Bronchial epithelial cell (primary cell): ENCODE measurements at places on chromosomes 2 and 18.
A peak's percentile ranks its signal among the peaks of the same experiment; 100 is the strongest.

- DNase-seq: peak; percentile 98
Observed at GRCh38 chr2:205024822-205025518, 479.7 kb downstream of the PARD3B start.

DNA sequence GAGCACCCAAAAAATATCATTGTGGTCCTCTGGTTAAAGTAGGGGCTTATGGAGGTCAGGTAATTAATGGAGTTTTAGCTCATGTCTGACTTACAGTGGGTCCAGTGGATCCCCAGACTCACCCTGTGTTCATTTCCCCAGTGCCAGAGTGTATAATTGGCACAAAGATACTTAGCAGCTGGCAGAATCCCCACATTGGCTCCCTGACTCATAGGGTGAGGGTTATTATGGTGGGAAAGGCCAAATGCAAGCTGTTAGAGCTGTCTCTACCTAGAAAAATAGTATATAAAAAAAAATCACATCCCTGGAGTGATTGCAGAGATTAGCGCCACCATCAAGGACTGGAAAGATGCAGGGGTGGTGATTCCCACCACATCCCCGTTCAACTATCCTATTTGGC, 1067.6 kb upstream of the ACVR2A start:
- DNase-seq: no peak

DNA sequence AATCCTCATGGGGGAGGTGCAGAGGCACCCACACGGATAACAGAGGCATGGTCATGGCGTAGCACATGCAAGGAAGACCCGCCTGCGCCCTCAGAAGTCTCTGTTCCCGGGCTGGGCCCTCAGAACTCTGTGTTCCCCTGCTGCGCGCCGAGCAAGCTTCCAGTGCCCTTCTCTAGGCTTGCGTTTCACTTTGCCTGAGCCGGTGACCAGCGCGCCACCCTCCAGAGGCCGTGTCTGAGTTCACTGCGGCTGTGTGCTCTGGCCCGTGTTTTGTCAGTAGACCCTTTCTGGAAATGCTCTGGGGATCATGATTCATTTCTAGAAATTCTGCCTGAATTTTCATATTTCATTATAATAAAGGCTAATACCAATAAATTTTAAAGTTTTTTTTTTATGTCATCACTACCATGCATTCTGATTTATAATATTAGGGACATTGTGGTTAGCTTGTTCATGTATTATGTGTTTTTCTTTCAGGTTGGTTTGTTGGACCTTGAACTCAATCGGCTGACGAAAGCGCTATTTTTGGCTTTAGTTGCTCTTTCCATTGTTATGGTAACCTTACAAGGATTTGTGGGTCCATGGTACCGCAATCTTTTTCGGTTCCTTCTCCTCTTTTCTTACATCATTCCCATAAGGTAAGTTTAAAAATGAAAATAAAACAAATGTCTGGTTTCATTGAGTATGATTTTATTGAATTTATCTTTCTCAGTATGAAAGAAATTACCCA, 142.7 kb upstream of the NFATC1 start:
- no peak for DNase-seq

DNA sequence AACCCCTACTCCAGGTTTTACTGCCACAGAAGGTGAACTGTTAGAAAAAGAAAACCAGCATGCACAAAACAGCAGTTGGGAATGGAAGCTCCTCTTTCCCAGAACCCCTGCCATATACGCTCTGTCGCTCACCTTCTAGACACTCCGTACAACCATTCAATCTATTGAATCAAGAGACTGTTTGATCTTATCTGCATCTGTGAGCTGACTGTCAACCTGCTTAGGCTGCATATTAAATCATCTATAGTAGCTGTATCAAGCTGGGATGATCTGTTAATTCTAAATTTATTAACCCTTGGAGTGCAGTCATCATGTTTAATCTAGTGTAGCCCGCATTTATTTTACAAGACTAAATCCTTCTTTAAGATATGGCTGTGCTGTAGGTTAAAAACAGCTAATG, 13.6 kb upstream of the BCL11A start:
- no peak for DNase-seq

DNA sequence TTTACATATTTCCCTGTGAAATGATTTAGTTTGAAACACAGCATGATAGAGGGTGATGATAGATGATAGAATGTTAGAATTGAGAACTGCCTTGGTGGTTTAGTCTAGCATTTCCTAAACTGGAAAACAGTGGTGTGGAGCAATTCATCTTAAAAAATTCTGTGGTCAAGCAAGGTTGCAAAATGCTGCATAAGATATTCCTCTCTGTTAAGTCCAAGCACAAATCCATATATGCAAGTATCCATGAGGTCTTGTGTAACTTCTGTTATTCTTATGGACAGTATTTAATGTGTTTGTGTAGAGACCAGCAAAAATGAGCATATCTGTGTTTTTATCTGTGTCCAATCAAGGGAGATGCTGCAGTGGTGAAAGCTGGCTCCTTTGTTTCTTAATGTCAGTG, 30.0 kb downstream of the CPS1 start:
- no peak for DNase-seq

DNA sequence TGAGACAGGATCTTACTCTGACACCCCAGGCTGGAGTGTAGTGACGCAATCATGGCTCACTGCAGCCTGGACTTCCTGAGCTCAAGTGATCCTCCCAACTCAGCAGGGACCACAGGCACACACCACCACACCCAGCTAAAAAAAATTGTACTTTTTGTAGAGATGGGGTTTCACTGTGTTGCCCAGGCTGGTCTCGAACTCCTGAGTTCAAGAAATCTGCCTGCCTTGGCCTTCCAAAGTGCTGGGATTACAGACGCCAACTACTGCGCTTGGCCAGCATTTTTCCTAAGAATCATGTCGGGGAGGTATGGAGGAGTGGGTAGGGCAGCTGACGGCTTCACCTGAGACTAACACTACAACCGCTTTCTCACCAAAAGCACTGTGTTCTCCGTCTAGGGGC, 50.4 kb downstream of the CYP26B1 start:
- no peak for DNase-seq

GRCh38 chr2:95026471-95027368, 1.2 kb downstream of the MAL start:
- DNase-seq: no peak

GRCh38 chr18:7980136-7980535, 413.0 kb downstream of the PTPRM start:
- DNase-seq: peak; percentile 7

DNA sequence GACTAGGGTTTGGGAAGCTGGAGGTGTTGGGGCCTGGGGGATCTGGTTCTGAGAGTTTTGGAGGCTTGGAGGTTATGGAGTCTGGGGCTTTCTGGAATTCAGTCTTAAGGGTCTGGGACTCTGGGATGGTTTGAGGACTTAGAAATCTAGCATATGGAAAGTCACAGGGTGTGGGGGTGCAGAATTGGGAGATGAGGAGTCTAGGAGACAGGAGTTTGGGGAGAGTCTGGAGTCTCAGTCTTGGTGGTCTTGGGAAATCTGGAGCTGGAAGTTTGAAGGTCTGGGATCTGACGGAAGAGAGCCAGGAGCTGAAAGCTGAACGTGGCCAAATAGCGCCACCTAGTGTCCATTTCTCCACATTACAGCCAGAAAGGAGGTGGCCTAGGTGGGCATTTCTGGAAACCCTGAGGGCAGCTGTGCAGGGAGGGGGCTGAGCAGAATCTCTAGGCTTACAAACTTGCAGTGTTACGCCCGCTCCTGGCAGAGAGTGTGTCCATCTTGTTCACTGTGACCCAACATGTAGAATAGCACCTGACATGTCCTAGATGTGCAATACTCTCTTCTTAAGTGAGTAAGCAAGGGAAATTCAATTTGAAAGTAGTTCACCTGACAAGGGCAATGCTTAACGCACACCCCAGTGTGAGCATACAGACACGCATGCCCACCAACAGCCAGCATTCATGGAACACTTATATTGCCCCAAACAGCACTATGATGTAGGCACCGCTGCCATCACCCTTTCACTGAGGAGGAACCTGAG, 204.8 kb downstream of the TFCP2L1 start:
- peak; percentile 41 for DNase-seq

DNA sequence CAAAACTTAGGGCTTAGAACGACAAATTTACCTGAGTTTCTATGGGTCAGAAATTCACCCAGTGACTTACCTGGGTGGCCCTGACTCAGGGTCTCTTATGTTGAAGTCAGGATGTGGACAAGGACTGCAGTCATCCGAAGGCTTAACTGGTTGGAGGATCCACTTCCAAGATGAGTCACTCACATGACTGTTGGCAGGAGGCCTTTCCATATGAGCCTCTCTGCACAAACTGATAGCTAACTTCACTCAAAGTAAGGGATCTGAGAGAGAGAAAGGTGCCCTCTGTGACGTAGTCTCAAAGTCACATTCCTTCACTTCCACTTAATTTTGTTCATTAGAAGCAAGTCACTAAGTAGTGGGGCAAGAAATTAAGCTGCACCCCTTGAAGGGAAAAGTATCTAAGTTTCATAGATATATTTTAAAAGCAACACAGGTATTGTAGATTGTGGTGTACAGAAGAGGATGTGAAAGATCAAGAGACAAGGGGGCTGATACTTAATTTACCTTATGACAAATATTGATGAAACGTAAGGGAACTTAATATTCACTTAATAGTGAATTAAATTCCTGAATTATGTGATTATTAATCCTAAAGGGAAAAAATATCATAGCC, 48.4 kb downstream of the TANK start:
- peak; percentile 83 for DNase-seq
